Activated B cell treated with CpG ODN at 0.5 μM for 24 hours (primary cell): ENCODE measurements at places on chromosomes 16 and 17.

- no peak for DNase-seq
Observed at GRCh38 chr17:64007838-64008282, 9.7 kb downstream of the PRR29 start.

DNA sequence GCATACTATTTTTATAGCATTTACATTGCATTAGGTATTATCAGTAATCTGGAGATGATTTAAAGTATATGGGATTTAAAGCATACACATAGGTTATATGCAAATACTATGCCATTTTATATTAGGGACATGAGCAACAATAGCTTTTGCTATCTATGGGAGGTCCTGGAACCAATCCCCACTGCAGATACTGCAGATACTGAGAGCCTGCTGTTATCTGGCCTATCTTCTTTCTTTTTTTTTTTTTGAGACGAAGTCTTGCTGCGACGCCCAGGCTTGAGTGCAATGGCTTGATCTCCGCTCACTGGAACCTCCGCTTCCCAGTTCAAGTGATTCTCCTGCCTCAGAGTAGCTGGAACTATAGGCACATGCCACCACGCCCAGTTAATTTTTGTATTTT, 37.4 kb downstream of the STH start:
- DNase-seq, result no peak

DNA sequence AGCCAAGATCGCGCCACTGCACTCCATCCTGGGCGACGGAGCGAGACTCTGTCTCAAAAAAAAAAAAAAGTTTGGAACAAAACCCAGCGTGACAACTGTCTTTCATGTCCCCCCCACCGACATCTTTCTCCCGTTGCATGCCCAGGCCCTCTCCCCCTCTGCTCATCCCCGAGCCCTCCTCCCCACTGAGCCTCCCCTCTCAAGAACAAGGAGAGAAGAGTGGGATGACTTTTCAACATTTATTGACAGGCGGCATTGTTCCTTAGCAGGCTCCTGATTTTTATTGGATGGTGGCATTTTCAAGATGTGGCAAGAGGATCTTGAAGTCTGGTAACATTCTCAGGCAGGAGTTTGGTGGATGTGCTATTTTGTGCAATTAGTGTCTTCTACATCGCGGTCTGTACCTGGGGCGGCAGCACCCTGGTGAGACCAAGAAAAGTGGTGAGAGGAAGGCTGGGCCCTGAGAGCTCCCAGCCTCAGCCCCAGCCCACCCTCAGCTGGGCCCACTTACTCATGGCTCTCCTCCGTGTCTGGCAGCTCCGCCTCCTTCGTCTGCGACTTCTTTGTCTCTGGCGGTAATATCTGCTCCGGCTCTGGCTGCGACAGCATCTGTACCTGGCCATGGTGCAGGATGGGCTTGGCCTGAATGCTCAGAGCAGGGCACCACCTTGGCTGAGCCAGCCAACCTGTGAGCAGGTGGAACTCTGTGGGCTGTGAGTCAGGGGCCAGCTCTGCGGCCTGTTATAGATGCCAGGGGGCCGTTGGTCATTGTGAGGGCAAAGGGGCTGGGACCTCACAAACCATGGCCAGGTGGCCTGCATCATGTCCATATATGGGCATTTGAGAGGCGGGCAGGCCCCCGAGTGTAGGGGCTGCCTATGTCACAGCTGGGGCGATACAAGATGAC, at the start of gene PRM1:
Gene PRM1 (minus strand): TSS at position 715 of the 907 bp plus-strand sequence. CDS start 92 bp downstream, at position 623.
- no peak for DNase-seq

GRCh38 chr16:29809031-29809747, 2.8 kb upstream of the PRRT2 start:
- no peak for DNase-seq

- DNase-seq, result no peak
Observed at GRCh38 chr17:18257268-18257981, 1.1 kb downstream of the FLII start.

- no peak for DNase-seq
Observed at GRCh38 chr16:10335681-10336080, 50.2 kb upstream of the ATF7IP2 start.

DNA sequence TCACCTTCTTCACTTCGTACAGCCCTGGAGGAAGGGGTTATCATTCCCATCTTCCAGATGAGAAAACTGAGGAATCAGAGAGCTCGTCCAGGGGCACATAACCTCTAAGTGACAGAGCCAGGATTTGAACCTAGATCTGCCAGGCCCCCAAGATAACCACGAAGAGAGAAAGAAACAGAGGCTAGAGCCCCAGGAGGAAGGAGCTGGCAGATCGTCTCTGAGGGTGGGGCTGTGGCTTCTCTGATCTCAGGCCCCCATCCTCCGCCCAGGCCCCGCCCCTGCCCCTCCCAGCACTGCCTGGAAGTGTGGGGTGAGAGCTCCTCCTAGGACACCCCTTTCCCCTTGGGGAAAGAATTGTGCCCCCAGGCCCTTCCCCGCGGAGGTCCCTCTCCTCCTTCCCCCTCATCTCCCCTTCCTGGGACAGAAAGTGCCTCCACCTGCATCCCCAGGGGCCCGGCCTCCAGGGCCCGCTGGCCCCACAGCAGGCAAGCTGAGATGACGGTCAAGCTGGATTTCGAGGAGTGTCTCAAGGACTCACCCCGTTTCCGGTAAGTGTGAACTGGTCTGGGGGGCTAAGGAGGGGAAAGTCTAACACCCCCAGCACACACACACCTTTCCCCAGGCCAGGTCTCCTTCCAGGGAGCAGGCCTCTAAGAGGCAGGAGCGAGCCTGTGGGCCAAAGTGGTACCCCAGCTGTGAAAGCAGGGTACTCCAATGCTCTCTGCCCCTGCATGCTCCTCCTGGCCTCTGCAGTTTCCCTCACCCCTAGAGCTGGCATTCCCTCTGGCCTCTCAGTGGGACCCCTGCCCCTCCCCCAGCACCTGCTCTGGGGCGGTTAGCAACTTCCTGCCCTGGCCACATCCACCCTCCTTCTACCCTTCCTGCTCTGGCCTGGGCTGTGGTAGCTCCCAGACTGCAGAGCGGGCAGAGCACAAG, at the start of gene ACAP1:
Gene ACAP1 (plus strand): TSS at position 290 of the 936 bp plus-strand sequence. CDS start 206 bp downstream, at position 496.
- peak; percentile 67 for DNase-seq

DNA sequence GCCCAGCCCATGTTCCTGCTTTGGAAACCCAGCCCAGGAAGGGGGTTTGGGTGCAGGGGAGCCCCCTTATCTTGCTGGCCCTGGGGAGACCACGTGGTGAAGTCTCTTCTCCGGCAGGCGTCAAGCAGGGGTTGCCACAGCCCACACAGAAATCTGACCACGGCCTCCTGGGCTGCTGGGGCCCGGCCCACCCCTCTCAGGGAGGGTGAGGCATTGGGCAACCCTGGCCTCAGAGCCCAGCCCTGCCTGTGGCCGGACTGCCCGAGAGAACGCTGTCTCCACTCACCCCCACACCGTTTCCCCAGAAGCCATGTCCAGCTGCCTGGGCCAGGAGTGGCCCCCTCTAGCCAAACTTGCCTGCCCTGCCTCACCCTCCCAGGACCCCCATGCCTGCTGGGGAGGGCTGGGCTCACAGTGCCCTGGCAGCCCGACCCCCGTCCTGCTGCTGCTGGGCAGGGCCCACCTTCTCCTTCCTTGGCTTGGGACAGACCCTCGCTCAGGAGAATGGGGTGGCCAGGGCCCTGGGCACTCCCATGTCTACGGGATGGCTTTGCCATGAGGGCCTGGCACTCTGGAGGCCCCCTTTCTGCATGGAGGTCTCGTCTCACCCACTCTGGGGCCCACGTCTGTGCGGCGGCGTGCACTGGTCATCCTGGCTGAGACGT, 6.7 kb downstream of the RPUSD1 start:
- DNase-seq, result no peak

GRCh38 chr17:336110-337021, 16.2 kb downstream of the RPH3AL start:
- no peak for DNase-seq

DNA sequence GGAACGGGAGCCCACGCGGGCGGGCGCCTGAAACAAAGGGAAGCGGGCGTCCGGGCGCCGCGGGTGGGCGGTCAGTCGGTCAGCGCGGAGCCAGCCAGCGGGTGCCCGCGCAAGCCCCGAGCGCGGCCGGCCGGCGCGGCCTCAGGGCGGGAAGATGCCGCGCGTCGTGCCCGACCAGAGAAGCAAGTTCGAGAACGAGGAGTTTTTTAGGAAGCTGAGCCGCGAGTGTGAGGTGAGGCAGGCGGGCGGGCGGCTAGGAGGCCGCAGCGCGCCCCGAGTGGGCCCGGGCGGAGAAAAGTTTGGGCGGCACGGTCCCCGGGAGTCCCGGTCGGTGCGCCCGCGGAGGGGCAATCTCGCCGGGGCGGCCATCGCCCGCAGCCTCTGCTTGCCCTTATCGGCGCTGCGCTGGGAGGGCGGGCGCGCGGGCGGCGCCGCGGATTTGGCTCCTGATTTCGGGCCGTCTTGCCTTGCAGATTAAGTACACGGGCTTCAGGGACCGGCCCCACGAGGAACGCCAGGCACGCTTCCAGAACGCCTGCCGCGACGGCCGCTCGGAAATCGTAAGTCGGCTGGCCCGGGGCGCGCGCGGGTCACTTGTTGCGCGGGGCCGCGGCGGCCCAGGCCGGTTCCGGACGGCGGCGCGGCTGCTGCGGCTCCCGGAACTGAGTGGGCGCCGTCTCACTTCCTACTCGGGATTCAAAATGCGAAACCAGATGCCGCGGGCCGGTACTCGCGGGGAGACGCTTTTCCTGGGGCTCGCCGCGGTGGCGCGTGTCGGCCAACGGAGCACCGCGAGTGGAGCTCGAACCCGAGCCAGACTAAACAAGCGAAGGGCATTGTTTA, 526 bp downstream of the CBFB start:
- peak; percentile 68 for DNase-seq

DNA sequence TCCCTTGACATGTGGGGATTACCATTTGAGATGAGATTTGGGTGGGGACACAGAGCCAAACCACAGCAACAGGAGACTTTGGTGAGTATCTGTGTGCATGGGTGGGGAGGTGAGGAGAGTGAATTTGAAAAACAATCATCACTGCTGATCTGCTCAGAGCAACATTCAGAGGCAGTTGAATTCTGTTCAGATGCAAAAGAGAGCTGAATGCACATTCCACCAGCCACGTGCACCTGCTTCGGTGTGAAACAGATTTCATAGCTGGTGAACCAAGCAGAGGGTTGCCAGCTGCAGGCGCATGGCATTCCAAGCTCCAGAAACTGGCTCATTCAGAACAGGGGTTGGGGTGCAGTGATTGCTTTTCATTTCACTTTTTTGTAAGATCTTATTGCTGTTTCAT, 233.1 kb upstream of the FOXF1 start:
- DNase-seq, result no peak

DNA sequence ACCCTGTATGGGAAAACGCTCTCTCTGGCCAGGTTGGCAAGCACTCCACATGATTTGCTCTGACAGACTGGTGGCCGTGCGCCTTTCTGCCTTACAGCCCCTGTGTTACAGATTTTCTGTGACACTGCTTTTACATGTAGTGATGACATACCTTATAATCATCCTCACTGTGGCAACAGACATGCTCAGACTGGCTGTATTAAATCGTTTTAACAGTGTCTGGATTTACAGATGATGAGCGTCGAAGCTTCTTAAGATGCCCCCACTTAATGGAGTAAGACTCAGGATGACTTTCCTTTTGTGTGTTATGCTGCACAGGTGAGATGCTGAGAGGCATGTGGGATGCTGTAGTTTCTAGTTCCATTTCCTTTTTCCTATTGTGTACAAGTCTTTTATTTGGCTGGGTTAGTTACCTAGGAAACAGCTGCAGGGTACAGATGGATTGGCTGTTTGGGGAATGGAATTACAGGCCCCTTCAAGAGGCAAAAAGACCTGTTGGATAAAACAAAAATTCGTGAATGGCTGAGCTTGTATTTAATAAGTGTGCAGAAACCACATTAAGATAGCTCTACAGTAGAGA, 20.9 kb upstream of the VWA3A start:
- DNase-seq, result no peak

DNA sequence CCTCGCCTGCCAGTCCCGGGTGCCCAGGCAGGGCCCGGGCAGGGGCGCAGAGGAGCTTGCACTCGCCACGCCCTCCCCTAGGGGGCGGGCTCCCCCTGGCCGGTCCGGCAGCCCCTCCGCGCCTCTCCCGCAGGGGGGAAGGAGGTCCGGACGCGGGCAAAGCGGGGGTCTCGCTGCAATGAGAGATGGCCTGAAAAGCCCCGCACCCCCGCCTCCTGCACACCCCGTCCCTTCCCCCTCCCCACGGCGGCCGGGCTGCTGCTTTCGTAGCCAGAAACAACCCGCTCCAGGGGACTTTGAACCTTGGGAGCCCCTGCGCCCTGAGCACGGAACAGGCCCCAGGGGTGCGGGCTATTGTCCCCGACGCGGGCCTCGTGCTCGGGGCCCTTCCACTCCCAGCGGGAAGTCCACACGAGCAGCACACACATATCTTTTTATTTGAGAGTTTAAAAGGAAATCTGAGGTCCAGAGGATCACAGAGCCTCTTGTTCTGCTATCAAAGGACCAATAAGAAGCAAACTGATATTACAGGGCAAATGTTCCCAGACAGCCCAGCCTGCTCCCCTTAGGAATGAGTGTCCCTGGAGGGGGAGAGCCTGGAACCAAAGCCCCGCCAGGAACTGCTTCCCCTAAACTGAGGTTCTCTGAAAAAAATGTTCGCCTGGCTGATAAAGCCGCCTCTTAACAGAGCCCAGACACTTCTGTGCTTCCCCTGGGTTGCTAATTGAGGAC, 5.8 kb upstream of the CBX4 start:
- peak; percentile 72 for DNase-seq

GRCh38 chr17:8843344-8843743, 24.1 kb downstream of the PIK3R6 start:
- no peak for DNase-seq

GRCh38 chr17:72466199-72466598, 345.4 kb downstream of the SOX9 start:
- DNase-seq, result no peak

GRCh38 chr17:67999291-67999911, 3.1 kb upstream of the C17orf58 start:
- no peak for DNase-seq

- no peak for DNase-seq
Observed at GRCh38 chr16:57994778-57995177, 5.7 kb downstream of the ZNF319 start.

DNA sequence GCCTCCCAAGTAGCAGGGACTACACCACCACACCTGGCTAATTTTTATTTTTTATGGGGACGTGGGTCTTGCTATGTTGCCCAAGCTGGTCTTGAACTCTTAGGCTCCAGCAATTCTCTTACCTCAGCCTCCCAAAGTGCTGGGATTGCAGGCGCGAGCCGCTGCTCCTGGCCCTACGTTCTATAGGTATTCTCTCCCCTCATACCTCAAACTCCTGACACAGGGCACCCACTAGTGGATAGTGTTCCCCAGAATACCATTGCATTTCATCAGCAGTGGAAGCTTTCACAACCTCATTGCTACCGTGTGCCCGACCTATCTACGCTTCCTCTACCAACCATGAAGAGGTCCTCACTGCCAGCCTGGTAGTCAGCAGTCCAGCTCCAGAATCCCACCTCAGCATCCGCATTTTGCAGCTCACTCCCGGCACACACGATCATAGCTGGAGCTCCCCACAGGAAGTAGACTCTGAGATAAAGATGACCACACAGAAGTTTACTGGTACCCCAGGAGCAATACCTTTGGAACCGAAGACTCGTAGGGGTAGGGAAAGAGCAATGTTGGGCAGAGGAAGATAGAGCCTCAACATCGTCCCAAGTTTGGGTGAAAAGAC, 9.3 kb downstream of the CTRB2 start:
- DNase-seq, result no peak

- no peak for DNase-seq
Observed at GRCh38 chr17:77530591-77530990, 389.8 kb downstream of the SEC14L1 start.

- DNase-seq, result no peak
Observed at GRCh38 chr17:4583206-4583605, 1.1 kb upstream of the SMTNL2 start.

- DNase-seq, result peak; percentile 39
Observed at GRCh38 chr16:138049-138417, 440 bp downstream of the NPRL3 start.

GRCh38 chr17:69375229-69375628, 39.3 kb upstream of the MAP2K6 start:
- DNase-seq, result no peak

- DNase-seq, result no peak
Observed at GRCh38 chr17:16398270-16399267, 16.8 kb upstream of the TRPV2 start.
